ENCODE measurements at places on chromosomes 11 and 22. TPM values are rescaled to one million over a fixed set of nuclear protein-coding genes. Genes with fewer than 3 reads are reported as not detected.
A peak's percentile ranks its signal among the peaks of the same experiment; 100 is the strongest.

DNA sequence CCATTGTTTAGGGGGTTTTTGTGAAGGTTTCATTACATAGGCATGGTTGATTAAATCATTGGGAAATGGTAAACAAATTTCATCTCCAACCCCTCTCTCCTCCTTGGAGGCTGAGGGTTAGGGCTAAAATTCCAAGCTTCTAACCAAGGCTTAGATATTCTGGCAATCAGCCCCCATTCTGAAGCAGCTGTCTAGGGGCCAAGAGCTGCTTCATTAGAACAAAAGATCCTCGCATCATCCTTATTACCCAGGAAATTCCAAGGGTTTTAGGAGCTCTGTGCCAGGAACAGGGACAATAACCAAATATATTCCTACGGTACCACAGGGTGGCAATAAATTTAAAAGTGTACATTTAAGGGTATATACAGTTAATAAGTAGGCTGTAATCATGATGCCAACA, 22.5 kb upstream of the EED start:
- DNase-seq: no peak

DNA sequence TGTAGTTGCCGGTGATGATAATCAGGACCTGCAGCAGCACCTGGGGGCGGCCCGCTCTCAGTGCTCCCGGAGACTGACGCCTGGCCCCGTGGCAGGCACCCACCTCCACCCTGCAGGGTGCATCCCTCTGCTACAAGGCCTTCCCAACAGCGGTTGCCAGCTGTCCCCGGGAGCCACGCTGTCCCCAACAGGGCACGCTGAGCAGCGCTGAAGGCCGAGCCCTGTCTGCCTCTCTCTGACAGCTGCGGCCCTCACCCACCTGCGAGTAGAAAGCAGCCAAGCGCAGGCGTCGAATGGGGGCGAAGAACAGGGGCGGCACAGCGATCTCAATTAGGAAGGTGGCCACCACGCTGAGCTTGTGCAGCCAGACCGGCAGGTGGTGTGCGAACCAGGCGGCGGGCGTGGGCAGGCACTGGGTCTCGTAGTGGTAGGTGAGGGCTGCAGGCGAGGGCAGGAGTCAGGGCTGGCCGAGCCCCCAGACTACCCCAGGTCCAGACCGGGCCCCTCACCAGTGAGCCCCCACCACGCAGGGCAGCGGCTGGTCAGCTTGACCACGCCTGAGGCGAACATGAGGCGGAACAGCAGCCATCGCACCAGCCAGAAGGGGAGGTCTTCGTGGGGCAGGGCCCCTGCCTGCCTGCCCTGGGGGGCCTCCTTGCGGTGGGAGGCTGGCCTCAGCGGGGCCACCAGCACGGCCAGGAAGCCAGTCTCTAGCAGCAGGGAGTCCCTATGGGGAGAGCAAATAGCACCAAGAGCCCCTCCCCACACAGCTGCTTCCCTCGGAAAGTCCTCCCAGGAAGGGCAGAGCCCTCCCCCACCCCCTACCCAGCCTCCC, 1.5 kb downstream of the LMF2 start:
- DNase-seq: peak; percentile 4

DNA sequence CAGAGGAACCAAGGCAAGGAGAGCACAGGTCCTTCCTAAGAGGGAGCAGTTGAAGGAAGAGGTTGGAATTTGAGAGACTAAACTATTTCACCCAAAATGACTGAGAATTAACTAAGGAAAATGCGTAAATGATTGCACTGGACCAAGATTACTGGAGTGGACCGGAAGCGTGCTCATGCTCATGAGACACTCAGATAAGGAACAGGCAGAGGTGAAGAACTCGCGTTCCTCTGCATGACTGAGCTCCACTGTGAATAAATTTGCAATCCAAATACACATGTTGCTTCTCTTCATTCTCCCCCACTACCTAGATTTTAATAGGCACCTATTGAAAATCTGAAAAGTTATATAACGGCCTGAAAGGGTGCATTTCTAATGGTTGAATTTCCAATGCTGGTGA, 207.0 kb downstream of the KIRREL3 start:
- no peak for DNase-seq

DNA sequence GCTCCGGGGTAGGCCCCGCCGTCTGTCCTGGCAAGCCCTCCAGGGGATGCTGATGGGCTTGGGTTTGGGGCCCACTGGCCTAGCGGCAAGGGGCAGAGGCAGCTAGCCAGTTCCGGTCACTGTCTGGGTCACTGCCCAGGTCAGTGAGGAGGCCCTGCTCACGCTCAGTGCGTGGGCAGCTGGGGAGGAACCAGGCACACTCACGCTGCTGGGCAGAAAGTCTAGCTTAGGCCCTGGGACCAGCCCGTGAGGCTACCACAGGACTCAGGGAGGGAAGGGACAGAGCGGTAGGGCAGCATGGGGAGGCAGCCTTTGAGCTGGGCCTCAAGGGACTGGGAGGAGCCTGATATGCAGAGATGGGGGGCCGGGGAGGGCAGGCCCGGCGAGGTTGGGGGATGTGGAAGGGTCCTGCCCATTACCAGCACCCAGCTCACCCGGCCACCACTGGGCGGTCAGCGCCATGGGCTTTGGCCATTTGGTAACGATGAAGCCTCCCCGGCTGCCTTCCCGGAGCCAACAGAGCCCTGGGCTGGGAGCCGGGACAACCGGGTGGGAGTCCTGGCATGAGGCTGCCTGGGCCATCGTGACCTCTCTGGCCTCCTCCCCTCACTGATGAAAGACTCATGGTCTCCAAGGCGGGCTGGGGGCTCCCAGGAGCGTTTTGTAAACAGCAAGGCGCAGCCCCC, 14.2 kb downstream of the SHISAL1 start:
- DNase-seq: no peak

Gene THY1
- 189 TPM for total RNA-seq

Gene FAR1
- total RNA-seq: 52.7 TPM

DNA sequence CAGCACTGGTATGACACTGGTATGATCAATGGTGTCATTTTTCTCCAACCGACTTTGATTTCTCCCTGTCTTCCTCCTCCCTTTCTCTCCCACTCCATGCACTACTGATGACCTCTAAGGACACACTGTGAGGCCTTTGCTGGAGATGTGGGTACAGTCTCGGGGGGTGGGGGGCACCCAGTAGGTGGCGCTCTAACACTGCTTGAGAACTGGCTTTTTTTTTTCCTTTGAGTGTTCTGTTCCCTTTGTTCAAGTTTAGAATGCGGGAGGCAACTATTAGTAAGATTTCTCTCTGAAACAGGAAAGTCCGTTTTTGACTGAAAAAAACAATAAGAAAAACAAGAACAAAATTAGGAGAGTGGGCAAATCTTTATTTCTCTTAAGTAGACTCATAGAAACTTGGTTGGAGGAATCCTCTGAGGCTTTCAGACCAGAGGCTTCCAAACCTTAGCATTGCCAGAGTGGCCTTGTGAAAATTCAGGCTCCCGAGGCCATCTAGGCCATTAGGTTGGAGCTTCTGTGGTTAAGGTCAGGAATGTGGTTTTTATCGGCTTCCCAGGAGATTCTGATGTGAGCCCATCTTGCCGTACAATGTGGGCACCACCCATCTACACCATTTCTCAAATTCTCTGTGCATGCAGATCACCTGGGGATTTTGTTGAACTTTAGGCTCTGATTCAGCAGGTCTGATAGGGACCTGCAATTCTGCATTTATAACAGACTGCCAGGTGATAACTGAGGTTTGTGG, 43.2 kb downstream of the PANX1 start:
- DNase-seq: peak; percentile 55

Gene CCDC15
- 5.8 TPM for total RNA-seq

DNA sequence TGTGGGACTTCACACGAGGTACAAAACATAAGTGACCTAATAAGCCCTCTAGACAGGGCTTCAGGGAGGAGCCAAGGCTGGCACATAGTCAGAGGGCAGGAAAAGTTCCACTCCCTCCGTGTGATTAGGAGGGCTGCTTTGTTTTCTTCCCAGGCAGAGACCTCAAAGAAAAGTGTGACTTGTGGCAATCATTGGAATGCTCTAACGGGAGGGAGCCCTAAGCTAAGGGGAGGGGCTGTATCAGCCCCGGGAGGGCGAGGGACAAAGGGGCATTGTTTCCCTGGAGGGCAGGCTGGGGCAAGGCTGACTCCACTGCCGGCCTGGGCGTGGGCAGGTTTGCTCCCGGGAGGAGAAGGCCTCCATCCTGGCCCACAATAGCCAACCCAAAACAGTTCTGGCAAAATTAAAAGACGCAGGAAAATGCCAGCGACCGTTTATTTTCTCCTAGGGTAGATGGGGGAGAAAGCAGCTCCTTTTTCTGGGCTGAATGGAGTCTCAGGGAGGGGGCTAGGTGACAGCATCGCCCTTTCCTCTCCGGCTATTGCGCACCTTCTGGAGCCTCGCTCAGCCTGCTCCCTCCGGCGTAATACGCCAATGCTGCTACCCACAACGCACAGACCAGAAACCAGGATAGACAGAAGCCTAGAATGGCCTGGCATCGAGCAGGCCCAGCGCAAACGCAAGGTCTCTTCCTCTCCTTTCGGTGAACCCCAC, 60.2 kb downstream of the ENDOD1 start:
- DNase-seq: peak; percentile 68

DNA sequence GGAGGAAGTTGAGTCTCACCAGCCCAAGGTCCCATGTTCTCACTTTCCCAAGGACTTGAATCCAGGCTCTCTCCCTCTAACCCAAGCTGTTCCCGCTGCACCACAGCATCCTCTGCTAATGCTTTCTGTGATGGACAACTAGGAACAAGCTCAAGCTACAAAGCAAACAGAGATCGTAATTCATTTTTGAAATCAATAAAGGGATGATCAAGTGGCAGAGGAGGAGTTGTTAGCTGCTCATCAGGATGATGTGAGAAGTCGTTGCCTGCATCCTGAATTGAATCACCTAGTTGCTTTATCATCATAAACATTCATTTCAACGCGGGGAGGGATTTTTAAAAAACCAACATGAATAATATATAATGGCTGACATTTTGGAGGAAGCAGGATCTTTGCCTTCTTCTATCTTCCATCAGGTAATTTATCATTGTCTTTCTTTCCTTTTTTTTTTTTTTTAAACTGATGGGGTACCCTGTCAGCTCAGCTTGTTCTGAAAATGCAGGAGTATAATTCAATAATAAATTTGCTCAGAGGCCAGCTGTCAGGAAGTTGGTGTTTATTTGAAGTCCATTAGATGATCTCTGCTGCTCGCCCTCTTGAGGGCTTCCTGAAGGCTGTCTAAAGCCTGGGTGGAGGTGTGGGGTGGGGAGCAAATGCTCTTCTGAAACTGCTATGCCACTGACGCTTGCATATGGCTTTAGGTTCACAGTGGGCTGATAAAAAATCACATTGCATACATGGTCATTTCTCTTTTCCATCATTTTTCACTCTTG, 174.4 kb upstream of the NARS2 start:
- no peak for DNase-seq

DNA sequence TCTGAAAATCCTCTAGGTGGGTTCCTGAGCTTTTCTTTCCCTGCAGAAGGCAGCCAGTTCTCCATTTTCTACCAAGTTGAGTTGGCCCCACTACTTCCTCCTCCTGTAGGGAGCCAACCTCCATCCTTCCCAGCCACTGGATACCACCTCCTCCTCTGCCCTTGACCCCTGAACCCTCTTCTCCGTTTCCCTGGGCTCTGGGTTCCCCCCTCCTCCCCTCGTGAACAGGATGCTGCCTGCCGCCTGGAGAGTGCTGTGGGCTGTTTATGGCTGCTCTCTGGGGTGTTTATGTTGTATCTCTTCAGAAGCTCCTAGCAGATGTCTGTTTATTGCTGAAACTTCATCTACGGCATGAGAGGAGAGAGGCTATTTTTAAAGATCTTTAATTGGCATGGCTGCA, 8.6 kb downstream of the MICAL2 start:
- DNase-seq: no peak

- no peak for DNase-seq
These were observed 42.4 kb downstream of the PRR14L start for GRCh38 chr22:31707519-31707918.

- no peak for DNase-seq
These were observed 60.3 kb downstream of the IRAG1 start for GRCh38 chr11:10633261-10633660.

DNA sequence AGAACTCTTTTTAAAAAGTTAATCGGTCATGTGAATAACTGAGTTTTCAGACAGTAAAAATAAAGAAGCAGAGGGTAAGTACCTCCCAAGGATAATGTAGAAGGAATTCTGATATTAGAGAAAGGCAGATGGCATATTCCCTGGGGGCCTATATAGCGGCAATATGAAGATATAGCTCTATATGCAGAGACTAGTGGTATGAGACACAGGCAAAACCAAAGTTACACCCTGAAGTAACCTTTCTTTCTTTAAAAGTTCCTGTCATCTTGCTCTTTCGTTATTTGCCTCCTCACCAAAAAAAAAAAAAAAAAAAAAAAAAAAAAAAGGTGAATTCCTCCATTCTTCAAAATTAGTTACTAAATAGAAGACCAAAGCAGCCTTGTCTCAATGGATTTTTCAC, 76.2 kb upstream of the ARHGAP32 start:
- no peak for DNase-seq

DNA sequence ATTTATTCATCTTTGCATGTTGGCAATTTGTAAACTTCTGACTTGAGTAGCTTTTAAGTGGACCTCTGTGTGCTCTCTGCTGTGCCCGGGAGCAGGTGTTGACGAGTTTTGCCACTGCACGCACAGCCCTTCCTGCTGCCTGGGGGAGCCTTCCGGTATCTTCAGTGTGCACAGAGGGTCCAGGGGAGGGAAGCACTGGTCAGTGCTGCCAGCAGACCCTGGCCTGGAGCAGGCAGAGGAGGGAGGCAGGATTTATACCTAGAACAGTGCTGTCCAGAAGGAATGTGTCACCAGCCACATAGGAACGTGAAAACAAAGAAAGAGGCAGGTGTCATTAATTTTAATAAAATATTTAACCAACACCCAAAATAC, 403.6 kb downstream of the TBC1D22A start:
- DNase-seq: no peak

- DNase-seq: no peak
These were observed 49.7 kb downstream of the RPL27A start for GRCh38 chr11:8732324-8732670.

GRCh38 chr11:8947230-8947943, 4.6 kb upstream of the ASCL3 start:
- DNase-seq: no peak

DNA sequence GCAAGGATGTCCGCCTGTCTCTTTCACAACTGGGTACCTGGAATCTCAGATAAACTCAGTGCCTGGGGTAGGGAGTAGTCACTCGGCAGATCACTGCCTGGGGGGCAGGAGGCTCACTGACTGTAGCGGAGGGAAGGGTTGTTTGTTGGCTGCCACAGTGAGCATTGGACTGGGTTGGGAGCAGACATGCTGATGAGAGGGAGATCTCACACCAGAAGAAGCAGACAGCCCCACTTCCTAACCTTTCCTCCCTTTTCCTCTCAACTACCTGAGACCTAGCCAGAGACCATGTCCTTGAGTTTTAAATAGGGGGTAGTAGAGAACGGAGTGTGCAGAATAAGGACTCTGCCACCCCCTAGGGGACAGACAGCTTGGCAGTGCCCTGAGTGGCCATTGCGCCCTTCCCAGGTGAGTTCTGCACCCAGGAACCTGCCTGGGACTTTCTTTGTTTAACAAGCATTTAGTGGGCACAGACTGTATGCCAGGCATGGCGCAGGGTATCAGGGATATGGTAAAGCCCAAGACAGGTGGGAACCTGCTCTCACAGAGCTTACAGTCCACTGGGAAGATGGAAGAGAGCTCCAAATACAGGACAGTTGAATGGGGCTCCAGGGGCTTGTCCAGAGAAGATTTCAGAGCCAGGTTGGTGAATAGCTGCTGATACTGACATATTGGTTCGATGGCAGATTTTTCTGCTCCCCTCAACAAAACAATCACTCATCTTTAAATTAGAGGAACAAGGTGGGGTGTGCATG, 115.7 kb upstream of the NNMT start:
- peak; percentile 40 for DNase-seq
